ENCODE measurements at places on chromosomes 6 and 20.
A peak's percentile ranks its signal among the peaks of the same experiment; 100 is the strongest.

DNA sequence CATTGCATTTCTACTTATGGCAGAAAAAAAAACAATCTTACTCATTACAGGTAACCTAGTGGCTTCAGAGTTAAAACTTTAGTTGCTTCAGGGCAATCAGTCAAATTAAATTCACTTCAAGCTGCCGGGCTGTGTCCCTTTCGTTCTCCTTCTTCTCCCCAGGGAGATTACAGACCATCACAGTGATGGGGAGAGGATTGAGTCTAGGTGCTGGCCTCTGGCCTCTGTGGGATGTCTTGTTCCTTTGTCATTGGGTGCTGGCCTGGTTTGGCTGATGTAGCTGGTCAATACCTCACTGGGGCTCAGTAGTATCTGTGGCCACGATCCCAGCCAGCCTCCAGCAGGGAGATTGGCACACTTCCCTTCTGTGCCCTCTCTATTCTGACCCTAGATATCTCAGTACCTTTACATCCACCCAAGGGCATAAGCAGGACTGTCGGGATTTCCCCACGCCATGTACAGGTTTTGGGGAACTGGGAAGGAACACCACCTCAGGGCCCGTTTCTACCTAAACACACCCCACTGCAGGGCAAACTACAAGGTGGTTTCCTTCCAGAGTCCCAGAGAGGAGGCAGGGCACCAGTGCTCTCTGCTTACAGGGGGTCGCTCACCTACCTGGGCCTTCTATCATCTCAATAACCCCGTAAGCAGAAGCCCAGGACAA, 15.4 kb downstream of the FYN start:
- DNase-seq, result no peak

DNA sequence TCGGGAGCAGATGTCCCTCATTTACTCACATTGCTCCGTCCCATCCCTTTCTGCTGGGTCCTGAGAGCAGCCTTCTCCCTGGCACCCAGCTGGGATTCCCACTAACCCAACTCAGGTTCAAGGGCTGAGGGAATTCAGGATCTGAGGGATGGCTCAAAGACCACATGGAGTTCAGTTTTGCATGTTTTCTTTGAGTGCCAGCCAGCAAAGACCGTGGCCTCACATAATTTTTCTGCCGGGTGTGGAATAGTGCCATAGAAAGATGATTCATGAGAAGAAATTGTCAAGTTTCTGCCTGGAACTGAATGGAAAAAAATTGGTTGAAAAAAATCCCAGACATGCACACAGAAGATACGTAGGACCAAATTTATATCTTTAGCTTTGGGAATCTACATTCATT, 168.6 kb downstream of the CD83 start:
- DNase-seq, result no peak

DNA sequence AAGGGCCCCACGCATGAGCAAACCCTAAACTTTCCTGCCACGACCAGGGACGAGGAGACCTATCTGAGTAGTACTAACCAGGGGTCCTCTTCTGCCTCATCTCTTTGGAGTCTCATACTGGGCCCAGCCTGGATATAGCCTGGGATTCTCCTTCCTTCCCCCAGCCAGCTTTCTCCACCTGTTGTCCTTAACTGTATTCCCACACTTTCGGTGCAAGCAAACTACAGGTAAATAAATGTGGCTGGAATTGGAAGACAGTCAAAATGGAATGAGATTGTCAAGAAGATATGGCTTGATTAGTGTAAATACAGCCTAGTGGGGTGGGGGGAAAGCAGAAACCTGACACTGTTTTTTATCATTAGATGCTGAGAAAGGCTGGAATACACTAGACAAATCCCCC, 23.5 kb upstream of the LY86 start:
- no peak for DNase-seq

GRCh38 chr6:145294942-145295341, 440.4 kb downstream of the EPM2A start:
- DNase-seq, result no peak

DNA sequence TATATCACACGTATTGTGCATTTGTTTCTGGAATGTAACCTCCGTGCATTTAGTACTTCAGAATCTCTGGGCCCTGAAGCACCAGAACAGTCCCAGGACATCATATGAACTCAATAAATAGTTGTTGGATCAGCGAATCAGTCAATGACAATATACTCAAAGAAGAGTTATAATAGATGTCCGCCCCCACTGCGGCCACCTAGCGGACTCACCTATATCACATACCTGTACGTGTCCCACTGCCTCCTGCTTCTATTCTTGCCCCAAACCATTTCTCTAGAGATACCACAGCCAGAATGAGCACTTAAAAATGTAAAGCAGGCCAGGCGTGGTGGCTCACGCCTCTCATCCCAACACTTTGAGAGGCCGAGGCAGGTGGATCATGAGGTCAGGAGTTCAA, 73.9 kb downstream of the DCDC2 start:
- no peak for DNase-seq

- DNase-seq, result no peak
Observed at GRCh38 chr6:166343150-166343487, 774 bp upstream of the SFT2D1 start.

- DNase-seq, result no peak
Observed at GRCh38 chr6:134657751-134658527, 292.0 kb downstream of the ALDH8A1 start.

GRCh38 chr6:47308552-47309290, 984 bp downstream of the TNFRSF21 start:
- no peak for DNase-seq

- no peak for DNase-seq
Observed at GRCh38 chr6:136696238-136696637, 96.0 kb downstream of the MAP3K5 start.

- no peak for DNase-seq
Observed at GRCh38 chr20:64065062-64065973, 2.3 kb downstream of the TCEA2 start.

DNA sequence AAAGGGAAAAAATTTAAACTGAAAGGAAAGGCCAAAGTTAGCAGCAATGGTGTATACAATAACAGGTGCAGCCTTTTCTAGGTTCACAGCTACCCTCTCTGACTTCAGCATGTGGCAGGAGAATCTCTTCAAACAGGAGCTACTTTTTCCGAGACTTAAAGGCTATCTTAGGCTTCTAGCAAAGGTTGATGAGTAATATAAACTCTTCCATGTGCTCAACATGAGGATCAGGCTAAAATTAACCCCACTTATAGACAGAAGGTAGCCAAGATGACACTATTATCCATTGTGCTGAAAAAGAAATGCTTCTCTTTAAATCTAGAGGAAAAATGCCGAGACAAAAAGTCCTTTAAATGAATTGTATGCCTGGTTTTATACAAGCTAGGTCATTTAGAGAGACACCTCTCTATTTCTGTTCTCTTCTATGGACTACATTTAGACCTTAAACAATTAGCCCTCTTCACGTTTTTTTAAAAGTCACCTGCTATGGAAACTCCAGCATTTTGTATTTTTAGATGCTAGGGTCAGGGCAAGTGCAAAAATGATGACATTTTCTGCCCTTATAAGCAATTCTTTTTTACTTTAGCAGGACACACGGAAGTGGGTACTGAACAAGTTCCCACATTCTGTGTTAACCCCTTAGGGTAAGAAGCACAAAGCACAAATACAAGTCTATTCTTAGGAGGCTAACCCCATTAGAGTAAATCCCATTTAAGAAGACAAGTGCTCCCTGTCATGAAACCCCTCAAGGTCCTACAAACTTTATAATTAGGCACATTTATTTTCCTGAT, 216.8 kb upstream of the CITED2 start:
- DNase-seq, result peak; percentile 50

DNA sequence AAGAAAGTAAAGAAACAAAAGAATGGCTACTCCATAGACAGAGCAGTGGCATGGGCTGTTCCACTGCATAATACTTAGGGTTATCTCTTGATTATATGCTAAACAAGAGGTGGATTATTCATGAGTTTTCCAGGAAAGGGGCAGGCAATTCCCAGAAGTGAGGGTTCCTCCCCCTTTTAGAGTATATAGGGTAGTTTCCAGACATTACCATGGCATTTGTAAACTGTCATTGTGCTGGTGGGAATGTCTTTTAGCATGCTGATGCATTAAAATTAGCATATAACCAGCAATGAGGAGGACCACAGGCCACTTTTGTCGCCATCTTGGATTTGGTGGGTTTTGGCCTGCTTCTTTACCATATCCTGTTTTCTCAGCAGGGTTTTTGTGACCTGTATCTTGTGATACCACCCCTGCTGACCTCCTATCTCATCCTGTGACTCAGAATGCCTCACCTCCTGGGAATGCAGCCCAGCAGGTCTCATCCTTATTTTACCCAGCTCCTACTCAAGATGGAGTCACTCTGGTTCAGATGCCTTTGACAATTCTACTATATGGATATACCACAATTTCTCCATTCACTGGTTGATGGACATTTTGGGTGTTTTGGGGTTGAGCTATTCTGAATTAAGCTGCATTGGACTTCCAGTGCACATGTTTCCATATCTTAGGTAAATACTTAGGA, 280.6 kb downstream of the FARS2 start:
- no peak for DNase-seq

- no peak for DNase-seq
Observed at GRCh38 chr6:1278061-1278720, 33.7 kb upstream of the FOXQ1 start.

DNA sequence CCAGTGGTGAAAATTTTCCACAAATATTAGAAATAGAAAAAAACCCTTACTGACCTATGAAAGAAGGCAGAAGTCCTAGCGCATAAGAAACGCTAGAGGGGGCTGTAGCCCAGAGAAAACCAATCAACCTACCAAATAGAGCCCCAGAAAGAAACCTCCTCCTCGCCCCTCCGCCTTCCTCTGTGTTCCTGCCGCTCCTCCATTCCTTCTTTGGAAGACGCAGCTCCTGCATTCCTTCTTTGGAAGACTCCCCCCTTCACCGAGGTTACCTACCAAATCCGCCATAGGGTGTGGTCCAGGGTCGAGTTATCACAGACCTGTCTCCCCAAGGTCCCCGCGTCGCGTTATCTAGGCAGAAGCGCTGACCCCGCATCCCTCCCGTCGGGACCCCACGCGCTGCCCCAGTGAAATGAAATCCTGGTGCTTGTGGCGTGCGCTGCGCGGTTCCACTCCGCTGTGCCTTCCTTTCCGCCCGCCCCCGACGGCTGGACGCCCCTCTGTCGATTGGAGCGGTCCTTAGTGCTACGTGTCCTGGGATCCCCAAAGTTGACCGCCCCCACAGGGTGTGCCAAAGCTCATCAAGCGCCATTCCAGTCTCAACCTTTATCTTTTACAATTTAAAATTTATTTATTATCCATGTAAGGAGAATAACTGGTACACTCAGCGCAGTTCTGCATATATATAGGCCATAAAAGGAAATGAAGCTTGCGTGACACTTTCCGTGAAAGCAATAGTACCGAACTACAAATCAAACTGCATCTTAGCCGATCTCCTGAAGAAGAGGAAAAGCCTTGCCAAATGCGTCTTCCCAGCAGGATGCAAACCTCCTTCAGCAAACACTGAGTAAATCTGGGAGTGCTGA, 13.0 kb downstream of the RPP21 start:
- peak; percentile 42 for DNase-seq

DNA sequence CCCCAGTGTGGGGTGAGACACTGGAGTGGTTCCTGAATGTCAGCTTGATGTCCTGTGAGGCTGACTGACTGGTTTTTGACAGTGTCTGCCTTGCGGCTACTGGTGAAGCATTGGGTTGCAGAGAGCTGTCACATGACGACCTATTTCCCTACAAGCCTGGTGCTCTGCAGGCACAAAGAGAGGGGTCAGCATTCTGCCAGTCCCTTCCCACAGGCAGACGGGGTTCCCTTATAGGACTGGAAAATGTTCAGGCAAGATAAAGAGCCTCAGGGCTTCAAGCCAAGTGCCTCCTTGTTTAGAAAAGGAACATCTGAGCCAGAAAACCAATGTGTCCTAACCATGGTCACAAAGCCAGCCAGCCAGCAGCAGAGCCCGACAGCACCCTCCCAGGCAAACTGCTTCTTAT, 11.0 kb downstream of the LY86 start:
- peak; percentile 51 for DNase-seq

DNA sequence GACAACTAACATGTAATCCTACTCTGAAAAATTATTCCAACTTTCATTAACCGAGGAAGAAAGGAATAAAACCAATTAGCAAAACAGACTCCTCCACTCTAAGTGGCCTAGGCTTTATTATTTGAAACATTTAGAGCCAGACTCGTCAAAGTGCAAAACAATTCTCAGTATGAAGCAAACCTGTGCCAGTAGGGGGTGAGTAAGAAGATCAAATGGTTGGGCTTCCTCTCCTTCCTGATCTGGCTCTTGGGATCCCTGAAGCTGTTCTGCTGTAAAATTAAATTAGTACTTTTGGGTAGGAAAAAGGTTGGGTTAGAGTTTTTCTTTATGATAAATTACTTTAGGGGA, 177.6 kb upstream of the MAN1A1 start:
- DNase-seq, result no peak

GRCh38 chr20:53130795-53131194, 158.6 kb downstream of the TSHZ2 start:
- DNase-seq, result no peak

- DNase-seq, result no peak
Observed at GRCh38 chr20:8187740-8188139, 55.7 kb downstream of the PLCB1 start.

DNA sequence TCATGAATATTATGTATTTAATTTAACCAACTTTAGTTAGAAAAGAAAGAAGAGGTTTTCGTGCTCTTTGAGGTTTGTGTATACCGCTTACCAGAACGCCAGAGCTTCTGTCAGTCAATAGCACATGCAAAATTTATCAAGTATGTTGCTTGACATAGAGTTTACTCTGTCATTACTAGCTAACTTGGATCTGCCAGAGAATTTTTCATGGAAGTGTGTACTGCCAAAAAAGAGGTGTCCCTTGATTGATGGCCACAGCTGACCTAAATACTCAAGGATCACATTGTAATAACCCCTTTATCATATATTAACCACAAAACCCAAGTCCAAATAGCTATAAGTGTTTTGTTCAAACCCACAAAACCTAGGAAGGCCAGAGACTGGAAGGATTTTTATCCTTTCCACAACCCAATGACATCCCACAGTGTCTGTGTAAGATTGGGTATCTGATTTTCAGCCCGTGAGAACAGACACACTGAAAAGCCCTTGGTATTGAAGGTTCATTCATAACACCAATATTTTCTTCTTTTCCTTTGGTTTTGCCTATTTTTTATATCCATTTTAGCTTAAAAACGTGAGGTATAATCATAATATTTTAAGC, 194.0 kb upstream of the EYA4 start:
- DNase-seq, result no peak

DNA sequence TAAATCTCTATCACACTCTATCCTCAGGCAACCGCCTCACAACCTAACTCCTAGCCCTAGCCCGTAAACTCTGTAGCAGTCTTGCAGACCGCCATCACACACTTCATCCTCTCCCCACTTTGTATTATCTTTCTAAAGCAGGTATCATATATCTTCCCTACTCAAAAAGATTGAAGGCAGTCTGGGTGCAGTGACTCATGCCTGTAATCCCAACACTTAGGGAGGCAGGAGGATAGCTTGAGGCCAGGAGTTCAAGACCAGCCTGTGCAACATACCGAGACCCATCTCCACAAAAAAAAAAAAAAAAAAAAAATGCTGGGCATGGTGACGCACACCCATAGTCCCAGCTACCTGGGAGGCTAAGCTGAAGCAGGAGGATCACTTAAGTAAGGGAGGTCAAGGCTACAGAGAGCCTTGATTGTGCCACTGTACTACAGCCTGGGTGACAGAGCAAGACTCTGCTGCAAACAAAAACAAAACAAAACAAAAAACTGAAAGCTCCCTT, 22.9 kb downstream of the RANBP9 start:
- no peak for DNase-seq

Measured in HL-60 (cell line).